ENCODE measurements at places on chromosomes 7 and 10. TPM values are rescaled to one million over a fixed set of nuclear protein-coding genes. Genes with fewer than 3 reads are reported as not detected.
A peak's percentile ranks its signal among the peaks of the same experiment; 100 is the strongest.

PTPN20 gene
- polyA plus RNA-seq: 2.4 TPM

CYP26C1 gene
- 0.09 TPM for polyA plus RNA-seq

LLCFC1 gene
- 0.66 TPM for polyA plus RNA-seq

CYP2E1 gene
- 1.7 TPM for polyA plus RNA-seq

FAM241B gene
- 9.4 TPM for polyA plus RNA-seq

IMPDH1 gene
- polyA plus RNA-seq: 28.3 TPM

PILRA gene
- polyA plus RNA-seq: 8.0 TPM

GPR37 gene
- polyA plus RNA-seq: 1.2 TPM

ODAD2 gene
- polyA plus RNA-seq: 0.73 TPM

SUN3 gene
- 0.45 TPM for polyA plus RNA-seq

MDFIC gene
- 29.1 TPM for polyA plus RNA-seq

SPDYE8 gene
- 0.20 TPM for polyA plus RNA-seq

DNA sequence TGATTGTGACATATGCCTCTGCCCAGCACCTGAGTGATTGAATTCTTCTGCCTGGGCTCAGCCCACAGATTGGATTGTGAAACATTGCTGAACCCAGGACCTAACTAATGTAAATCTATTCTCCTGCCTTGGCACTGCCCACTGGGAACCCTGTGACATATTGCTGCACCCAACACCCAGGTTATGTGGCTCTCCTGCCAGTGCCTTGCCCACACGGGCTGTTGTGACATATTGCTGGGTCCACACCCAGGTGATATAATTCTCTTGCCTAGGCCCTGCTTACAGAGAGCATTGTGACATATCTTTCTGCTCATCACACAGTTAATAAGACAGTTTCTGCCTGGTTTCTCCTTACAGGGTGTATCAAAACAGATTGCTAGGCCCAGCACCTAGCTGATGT is 50.8 kb upstream of the ZNF680 start:
- no peak for DNase-seq

GRCh38 chr7:22810843-22811242 is 11.8 kb downstream of the TOMM7 start:
- no peak for DNase-seq

DNA sequence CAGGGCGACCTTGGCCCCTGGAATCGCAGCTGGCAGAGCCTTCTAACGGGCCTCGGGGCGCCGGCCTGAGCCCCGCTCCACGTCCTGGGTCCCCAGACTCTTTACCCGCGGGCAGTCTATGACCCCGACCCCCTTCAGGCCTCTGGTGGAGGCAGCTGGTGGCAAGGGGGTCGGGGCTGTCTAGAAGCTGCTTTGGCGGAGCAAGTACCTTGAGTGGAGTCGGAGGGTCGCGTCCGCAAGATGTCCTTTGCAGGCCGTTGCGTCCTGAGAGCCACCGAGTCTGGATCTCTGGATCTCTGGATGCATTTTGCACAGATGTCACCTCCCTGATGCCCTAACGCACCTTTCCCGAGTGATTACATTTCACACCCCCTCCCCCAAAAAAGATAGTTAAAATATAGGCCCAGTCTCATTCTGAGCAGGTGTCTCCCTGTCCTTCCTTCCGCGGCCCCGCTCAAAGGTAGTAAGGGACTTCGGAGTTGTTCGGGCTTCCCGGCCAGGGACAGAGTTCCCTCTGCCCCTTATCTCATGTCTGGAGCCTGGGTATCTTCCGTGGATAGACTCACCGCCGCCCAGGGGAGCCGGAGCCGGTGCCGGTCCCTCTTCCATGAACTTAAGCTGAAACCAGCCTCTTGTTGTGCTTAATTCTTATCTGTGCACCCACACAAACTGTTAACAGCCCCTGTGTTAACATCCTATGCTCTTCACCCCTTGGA is 457 bp downstream of the ACADSB start:
- no peak for DNase-seq

GRCh38 chr7:100022621-100023020 is 7.2 kb downstream of the ZKSCAN1 start:
- DNase-seq: no peak

- no peak for DNase-seq
Measured at GRCh38 chr7:37411444-37412034, 37.1 kb downstream of the ELMO1 start.

DNA sequence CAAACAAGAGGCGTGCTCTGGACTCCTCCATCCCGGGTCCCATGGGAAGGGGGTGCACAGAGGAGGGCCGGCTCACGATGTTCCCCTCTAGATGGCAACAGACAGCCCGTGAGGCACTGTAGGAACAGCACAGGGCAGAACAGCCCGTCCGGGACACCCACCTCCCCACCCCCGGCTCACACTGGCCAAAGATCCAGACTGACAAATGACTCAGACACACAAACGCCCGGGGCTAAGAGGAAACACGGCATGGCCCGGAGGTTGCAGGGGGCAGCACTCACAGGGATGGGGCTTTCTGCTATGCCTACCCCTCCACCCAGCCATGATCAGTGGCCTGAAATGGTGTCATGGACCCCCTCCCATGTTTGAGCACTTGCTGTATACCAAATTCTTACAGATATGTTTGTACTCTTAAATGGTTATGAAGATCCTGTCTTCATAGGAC is 4.9 kb upstream of the ELN start:
- no peak for DNase-seq

GRCh38 chr7:4550117-4550516 is 132.0 kb upstream of the FOXK1 start:
- no peak for DNase-seq

DNA sequence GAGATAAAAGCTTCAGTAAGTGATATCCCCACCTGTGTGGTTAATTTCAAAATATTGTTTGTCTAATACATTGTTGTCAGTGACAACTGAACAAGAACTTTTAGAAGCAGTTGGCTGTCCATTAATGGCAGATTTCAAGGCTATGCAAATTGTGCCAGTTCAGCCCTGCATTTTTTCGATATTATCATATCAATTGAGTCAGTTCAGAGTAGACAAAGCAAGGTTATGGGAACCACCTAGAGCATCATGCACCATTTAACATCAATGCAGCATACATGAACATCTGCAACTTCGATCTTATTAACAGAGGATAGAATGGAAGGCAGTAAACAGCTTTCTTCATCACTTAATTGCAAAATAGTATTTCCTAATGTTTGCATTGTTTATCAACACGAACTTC is 180.7 kb upstream of the KAT6B start:
- DNase-seq: no peak

- DNase-seq: no peak
Measured at GRCh38 chr10:69742928-69743602, 58.6 kb upstream of the COL13A1 start.

- no peak for DNase-seq
Measured at GRCh38 chr10:84820596-84820995, 492.2 kb downstream of the CCSER2 start.

DNA sequence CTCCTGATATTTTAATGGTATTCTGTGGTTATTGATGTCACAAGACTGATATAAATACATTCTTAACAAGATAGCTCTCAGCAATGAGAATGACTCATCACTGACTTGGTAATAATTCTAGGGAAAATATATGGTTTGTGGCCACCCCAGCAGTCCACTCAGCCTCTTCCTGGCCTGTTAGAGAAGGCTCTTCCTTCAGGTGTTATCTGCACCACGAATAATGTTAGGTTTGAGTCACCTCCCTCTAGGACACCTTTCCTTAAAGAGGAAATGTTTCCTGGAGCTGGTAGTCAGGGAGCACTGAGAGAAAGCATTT is 163.3 kb downstream of the SVIL start:
- DNase-seq: no peak

- no peak for DNase-seq
Measured at GRCh38 chr7:33870120-33870519, 35.2 kb upstream of the BMPER start.

DNA sequence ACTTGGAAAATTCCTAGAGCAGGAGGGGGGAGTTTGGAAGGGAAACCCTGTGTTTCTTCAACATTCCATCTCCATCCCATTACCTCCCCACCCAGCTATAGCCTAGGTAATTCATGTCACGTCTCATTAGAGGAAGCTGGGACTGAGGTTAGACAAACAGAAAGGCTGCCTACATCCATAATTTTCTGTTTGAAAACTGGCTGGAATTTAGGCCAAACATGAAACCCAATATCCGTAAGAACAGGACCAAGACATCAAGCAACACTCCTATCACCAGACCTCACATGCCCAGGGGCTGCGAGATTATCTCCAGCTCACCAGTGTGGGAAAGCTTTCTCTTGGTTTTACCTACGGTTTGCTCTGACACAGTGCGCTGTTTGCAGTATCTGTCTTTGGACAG is 316.3 kb downstream of the FRMD4A start:
- no peak for DNase-seq

- peak; percentile 12 for DNase-seq
Measured at GRCh38 chr10:67666416-67667034, 29.5 kb downstream of the CTNNA3 start.

DNA sequence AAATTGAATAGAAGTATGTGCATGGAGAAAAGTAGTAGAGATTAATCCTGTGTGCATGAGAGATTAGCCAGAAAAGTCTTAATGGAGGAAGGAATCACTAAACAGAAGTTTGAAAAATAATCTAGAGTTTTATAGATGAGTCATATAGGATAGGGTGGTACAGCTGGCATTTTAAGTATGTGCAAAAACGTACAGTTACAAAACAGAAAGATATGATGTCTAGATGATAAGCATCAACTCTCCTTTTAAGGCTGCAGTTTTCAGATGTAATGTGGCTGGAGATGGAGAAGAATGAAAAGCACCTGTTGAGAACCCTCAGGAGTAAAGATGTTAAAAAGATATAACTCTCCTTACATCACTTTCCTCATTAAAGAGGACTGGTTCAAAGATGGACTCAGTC is 271.3 kb downstream of the STK31 start:
- DNase-seq: no peak

GRCh38 chr7:14902589-14903067 is at the start of gene DGKB:
Gene DGKB (minus strand): TSS chr7:14902751.
- DNase-seq: peak; percentile 8

- DNase-seq: no peak
Measured at GRCh38 chr10:47164126-47164799, 135.7 kb upstream of the GDF10 start.

- peak; percentile 12 for DNase-seq
Measured at GRCh38 chr7:153190452-153190851, 430.9 kb downstream of the ACTR3B start.

DNA sequence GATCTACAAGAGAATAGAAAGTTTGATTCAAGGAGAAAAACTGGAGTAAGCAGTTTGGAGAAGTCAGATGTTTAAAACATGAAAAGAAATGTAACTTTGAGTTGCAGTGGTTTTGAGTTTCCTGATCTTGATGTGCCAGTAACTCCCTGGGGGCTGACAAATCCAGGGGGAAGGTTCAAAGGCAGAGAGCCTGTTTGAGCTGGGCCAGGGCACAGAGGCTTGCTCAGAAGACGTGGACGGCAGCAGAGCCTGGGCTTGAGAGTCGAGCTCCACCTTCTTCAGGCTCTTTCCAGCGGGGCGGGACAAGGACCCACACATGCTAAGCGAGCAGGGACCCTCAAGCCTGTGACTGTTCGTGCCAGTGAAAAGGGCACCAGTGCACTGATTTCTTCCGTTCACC is 176.2 kb downstream of the MGMT start:
- DNase-seq: no peak

- no peak for DNase-seq
Measured at GRCh38 chr7:150830937-150831336, 21.4 kb upstream of the AOC1 start.

- DNase-seq: peak; percentile 29
Measured at GRCh38 chr10:120336911-120337540, 120.0 kb upstream of the PLPP4 start.

DNA sequence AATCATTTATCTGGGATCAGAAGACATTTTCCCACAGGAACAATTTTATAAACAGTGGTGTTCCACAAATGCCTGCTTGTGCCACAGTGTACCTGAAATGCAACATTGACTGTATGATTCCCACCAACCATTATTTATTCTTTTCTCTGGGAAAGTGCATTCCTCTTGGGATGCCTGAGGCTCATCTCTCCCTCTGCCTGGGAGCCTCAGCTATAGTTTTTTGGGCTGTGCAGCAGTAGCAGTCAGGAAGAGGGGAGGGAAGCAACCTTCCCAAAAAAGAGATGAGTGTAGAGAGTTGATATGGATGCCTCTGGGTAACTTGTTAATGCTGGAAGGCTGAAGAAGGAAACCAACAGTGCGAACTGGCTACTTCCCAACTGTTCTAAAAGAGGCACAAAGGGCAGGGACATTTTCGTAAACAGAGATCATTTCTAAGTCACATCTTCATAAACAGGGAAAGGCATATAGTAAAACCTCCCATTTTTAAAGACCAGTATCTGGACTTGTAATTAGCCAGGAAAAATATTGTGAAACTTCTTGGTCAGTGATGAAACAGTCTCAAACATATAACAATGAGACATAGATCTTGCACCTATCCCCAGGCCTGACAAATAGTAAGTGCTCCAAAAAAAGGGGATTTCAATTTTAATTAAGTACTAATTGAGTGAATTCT is 1.4 kb upstream of the CALD1 start:
- no peak for DNase-seq

- no peak for DNase-seq
Measured at GRCh38 chr10:12556039-12556438, 206.7 kb downstream of the CAMK1D start.

GRCh38 chr7:27165996-27166530 is 726 bp upstream of the HOXA9 start:
- no peak for DNase-seq

GRCh38 chr7:50149369-50149768 is 56.3 kb upstream of the ZPBP start:
- no peak for DNase-seq

DNA sequence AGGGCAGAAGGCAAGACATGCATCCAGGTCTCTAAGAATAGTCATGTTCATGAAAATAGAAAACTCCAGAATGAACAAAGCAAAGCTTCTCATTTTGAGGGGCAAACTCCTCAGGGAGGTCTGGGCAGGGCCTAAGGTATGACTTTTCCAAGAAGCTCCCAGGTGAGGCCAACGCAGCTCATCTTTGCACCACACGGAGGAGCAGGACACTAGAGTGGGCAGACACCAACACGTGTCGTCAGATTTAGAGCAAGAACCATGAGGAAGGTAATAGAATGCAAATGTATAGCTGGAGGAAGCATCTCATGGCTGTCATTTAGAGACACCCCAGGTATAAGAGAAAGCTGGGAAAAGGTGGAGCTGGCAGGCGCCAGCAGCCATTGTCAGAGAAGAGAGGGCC is 95.7 kb downstream of the WDFY4 start:
- DNase-seq: no peak

Data from renal cortex interstitium (tissue), 15 donors.